ENCODE measurements at places on chromosomes 12 and 14.

DNA sequence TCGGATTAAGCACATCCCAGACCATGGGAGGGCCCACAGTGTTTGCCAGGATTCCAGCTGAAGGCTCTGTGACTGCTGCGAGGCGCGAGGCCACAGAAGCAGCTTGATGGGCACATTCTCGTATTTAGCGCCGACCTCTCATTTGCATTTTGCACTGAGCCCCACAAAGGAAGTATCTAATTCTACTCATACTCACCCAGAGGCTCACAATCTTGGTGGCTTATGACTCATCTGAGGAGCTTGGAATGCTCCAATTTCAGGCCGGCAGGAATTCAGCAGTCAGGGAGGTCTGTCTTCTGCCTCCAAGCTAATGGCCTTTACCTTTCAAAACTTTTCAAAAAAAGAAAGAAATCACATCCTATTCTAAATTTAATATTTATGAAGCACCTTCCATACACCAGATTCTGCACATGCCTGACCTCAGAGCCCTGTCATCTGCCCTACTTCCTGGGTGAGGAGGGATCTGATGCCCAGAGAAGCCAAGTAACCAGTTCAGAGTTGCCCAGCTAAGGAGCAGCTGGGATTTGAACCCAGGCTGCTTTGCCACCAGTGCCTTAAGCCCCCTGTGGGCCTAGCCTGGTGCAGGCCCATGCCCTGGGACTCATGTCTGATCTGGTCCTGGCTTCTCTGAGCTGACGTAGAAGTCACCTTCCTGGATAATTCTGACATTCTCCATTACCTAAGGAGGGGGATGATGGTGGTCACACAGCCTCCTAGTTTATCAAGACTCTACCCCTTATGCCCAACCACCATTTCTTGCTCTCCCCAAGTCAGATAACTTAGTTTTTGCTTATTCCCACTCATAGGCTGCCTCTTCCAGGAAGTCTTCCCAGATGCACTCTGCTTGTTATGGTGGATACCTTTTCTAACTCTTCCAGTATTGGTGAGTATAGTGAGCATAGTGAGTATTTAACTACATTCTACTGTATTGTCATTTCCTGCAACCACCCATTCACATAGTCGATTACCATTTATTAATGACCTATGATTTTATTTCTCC is 198.9 kb downstream of the RBM19 start:
- no peak for DNase-seq

DNA sequence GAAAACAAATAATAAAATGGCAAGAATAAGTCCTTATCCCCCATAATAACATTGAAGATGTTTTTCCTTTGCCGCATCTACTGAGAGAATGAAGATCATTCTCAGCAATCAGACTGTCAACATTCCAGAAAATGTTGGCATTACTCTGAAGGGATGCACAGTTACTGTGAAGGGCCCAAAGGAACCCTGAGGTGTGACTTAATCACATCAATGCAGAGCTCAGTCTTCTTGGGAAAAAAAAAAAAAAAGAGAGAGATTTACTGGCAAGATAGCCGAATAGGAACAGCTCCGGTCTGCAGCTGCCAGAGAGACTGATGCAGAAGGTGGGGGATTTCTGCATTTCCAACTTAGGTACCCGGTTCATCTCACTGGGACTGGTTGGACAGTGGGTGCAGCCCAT is 41.3 kb upstream of the OR6J1 start:
- DNase-seq = no peak

- no peak for DNase-seq
Observed at GRCh38 chr14:51168215-51168613, 71.8 kb upstream of the TMX1 start.

- no peak for DNase-seq
Observed at GRCh38 chr12:21751517-21751916, 23.0 kb downstream of the KCNJ8 start.

- no peak for DNase-seq
Observed at GRCh38 chr12:76785407-76785806, 21.5 kb downstream of the ZDHHC17 start.

DNA sequence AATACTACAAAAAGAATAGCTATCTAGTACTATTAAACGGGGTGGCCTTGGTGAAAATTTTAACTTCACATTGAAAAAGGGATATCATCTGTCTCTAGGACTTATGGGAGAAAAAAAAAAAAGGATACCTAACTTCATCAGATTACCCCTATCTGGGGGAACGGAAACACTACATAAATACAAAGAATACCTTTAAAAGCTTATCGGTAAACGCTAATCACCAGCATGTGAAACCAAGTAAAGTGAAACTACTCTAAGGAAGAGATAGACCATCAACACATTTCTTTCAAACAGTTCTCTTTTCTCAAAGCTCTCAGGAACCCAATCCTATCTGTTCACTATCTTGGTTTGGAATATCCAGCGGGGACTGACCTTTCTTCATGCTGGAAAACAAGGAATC is 3.5 kb downstream of the KICS2 start:
- DNase-seq = no peak

DNA sequence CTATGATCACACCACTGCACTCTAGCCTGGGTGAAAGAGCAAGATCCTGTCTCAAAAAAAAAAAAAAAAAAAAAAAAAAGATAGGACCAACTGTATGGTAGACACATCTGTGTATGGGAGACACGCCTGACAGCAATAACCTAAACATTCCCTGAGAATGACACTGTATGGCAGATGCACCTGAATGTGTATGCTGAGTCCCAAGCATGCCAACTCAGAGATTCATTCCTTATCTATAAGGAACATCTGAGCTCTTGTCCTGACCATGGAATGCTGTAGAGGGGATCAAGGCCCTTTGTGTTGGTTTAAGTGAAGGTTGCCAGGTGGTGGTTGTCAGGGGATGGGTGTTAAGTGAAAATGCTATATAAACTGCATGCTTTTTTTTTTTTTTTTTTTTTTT is 19.2 kb upstream of the LGALS3 start:
- no peak for DNase-seq

- no peak for DNase-seq
Observed at GRCh38 chr12:117528538-117528937, 167.1 kb upstream of the NOS1 start.

DNA sequence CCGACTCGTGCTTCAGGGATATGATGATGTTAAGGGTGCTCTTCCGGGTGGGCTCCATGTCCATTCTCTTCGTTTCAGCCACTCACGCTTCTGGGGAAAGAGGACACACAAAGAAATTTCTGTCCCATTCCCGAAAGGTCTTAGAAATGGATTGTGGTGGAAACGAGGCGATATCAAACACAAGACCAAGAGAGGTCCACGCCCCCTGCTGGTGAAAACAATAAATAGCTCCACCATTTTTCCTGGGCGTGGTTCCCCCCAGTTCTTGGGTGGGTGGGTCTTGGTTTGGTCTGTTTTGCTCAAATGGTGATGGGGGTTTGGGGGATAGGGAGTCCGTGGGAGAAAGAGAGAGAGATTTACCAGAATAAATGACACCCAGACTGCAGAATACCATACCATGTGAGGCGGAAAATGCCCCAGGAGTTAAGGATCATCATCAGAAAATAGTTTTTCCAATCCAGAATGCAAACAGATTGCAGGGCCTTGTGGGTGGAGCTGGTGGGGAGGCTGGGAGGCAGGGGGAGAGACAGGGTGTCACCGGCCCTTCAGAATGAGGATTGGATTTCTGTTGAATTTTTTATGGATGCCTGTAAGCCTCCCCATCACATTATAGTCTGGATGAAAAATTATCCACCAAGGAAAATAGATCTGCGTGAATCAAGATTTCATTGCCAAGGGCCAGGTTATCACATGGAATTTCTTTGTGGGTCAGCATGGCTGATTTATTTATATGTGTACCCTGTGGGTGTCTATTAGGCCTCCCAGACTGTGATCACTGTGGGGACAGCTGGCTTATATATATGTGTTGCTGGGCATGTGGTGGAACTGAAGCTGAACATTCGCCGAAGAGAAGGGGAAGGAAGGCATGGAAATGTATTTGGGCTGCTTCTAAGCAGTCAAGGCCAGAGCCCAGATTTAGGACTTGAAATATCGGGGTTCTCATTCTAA is 55.8 kb downstream of the SRRM4 start:
- DNase-seq = no peak

GRCh38 chr12:111650912-111651311 is 34.8 kb downstream of the BRAP start:
- DNase-seq = no peak

DNA sequence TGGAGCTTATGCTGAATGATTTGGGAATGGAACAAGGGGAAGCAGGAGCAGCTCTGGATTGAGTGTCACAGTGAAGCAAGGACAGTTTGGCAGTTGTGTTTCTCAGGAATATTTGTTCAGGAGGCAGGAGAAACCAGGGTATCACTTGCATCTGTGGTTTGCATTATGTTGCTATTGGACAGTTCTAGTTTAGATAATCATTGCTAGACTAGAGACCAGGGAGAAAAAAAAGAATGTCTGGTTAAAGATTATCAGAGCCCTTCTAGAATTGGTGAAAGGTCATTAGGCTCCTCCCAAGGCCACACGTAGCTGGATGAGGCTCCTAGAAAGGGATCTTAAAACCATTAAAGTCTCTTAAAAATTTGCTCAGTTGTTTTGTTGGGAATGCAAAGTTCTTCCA is 17.0 kb upstream of the SRSF5 start:
- DNase-seq = no peak

Data from activated CD8-positive, alpha-beta memory T cell treated with anti-CD3 and anti-CD28 coated beads for 1 hour (primary cell).